ENCODE measurements at places on chromosomes 4 and X. TPM values are rescaled to one million over a fixed set of nuclear protein-coding genes. Genes with fewer than 3 reads are reported as not detected.

DNA sequence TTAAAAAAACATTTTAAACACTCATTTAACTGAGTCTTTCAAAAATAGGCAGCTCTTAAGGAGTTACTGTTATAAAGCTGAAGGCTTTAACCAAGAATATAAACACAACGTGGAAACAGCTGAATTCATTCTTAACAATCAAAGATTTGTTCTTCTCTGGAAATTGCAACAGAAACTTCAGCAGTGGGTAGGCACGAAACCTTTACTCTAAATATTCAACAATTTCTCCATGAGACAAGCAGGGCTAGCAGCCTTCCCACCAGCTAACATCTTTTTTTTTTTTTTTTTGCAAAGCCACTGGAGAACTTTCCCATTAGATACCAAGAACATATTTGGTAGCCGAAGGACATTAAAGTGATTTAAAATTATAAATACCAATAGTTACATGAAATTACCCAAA is 78.2 kb upstream of the PRSS48 start:
- no peak for DNase-seq
- no peaks in the 10 kb centered on the region for H3K36me3 ChIP-seq
- H3K27me3 ChIP-seq = peaks cover 4% of the 10 kb centered on the region
- no peaks in the 10 kb centered on the region for H3K4me1 ChIP-seq

DNA sequence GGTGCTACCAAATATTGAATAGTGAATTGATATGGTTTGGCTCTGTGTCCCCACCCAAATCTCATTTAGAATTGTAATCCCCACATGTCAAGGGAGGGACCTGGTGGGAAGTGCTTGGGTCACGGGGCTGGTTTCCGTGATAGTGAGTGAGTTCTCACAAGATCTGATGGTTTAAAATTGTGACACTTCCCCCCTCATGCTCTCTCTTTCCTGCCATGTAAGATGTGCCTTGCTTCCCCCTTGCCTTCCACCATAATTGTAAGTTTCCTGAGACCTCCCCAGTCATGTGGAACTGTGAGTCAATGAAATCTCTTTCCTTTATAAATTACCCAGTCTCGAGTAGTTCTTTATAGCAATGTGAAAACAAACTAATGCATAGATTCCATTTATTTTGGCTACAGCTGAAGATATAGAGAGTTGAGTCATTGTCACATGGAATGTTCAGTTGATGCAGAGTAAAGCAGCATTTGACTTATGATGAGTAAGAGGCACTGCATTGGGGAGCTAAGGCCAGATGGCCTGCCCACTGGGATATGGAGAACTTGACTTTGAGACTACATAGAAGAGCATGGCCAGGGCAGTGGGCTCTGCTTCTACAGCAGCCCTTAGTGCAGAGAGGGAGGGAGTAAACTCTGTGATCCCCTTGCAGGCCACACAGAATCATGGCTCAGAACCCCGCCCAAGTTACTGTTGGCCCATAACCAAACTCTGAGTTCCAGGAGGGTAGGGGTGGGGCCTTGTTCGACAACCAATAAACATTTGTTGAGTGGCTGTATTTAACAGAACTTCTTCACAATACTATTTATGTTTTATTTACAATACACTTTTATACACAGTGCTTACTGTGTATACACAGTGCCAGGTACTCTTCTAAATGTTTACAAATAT is 34.2 kb downstream of the RAI2 start:
- H3K27ac ChIP-seq = no peak overlapping the region
- H3K4me3 ChIP-seq = no peak overlapping the region
- DNase-seq = no peak
- no peaks in the 10 kb centered on the region for H3K4me1 ChIP-seq
- no peaks in the 10 kb centered on the region for H3K27me3 ChIP-seq

DNA sequence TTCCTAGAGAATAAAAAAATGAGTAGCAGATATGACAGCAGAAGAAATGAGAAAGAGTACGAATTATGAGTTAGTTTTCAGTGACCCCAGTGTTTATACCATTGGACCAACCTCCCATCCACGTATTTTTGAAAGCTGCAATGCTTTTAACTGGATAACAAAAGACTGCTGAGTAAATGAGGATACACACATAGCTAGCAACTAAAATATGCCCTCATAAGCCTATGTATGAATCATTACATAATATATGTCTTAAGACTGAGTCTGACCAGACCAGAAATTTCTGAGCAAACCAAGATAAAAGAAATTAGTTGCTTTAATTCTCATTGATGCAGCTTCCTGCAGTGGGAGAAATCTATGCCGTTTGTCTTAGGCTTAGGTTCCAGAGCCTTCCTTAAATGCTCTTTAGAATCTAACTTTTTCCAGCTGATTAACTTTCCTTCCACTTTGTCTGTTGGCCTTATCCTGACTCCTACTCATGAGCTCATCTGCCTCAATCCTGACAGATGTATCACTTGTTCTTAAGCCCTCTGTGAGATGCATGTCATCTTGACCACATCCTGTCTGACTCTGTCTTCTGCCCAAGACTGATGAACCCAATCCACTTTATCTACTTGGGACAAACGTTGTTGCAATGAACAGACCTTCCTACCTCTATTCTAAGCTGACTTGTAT is 301.4 kb upstream of the AADAT start:
- H3K27ac ChIP-seq = no peak overlapping the region
- no peak overlapping the region for H3K4me3 ChIP-seq
- no peaks in the 10 kb centered on the region for H3K27me3 ChIP-seq

- no peak overlapping the region for H3K27ac ChIP-seq
- no peak for DNase-seq
- no peaks in the 10 kb centered on the region for H3K4me1 ChIP-seq
- no peaks in the 10 kb centered on the region for H3K27me3 ChIP-seq
Measured at GRCh38 chr4:181350615-181351415, 892.4 kb upstream of the TENM3 start.

DNA sequence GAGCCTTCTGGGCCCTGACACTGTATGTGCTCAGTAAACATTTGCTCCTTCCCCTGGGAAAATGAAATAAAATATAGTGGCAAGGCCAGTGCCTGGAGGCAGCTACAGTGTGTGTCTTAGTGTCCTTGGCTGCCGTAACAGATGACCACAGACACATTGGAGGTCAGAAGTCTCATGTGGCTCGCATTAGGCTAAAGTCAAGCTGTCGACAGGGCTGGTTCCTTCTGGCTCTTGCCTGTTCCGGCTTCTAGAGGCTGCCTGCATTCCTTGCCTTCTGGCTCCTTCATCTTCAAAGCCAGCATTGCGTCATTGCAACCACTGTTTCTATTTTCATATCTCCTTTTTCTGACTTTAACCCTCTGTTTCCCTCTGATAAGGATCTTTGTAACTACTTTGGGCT is 83.6 kb upstream of the STX18 start:
- H3K36me3 ChIP-seq = no peaks in the 10 kb centered on the region
- no peaks in the 10 kb centered on the region for H3K27me3 ChIP-seq
- no peak for DNase-seq
- H3K4me3 ChIP-seq = no peak overlapping the region

KDR gene
- not detected for total RNA-seq

NXF2B gene
- total RNA-seq = not detected

CSN1S1 gene
- not detected for total RNA-seq

RAB33A gene
- total RNA-seq = 20.6 TPM

Data from activated CD4-positive, alpha-beta T cell treated with anti-CD3 and anti-CD28 coated beads, Interleukin-2, amount 10 ng/mL, durations not matched to agents 24 days and 14 days (primary cell).